ENCODE measurements at places on chromosomes 7 and 10.

DNA sequence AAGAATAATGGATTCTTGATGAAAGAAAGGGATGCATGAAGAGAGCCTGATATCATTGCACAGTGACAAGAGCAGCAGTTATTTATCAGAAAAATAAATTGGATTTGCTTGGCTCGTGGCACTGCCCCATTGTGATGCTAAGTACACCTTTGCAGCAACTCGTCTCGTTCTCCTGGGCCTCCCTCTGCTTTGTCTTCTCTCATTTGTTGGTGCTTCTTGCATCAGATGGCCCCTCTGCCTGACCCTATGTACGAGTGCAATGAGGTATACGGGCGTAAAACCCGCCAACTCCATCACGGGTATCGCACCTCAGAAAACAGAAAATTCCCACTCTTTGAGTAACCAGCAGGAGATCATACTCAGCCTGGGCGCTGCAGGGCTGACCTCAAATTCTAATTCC lies 107.2 kb upstream of the C10orf90 start:
- no peak for DNase-seq

DNA sequence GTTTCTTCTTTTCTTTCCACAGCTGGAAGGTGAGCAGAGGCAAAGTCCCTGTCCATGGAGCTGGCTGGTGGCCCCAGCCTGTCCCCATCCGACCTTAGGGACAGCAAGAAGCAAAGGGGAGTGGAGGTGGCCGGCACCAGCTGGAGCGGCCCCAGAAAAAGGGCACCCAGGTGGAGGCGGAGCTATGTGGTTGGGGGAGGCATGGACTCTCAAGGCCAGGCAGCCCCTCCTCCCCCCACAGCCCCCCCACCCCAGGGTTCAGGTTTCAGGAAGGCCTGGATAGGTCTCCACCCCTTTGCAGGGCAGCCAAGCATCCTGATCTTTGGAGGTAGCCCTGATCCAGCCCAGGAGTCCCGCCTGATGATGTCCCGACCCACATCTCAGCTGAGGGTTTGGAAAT lies at the start of gene SSC4D:
SSC4D (minus strand) TSS at position 161 of the 400 bp plus-strand sequence. CDS start 5,258 bp downstream, outside the sequence.
- no peak for DNase-seq

DNA sequence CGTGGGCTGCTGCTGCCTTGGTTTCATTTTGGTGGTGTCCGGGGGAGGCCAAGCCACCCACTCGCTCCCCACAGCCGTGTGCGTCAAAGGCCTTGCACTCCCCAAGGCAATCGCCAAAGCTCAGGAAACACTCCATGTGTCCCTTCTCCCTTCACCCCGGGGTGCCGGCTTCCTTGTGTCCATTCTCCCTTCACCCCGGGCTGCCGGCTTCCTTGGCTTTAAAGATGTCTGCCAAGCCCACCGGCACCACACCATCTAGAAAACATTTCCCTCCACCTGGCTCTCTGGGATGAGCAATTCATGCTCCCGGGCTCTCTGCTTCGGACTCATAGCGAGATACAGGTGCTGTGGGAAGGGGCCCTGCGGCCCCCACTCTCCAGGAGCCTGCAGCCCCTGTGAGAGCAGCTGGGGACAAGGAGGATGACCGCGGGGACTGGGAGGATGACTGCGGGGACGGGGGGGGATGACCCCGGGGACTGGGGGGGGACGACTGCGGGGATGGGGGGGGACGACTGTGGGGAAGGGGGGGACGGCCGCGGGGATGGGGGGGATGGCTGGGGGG lies 322.1 kb downstream of the DNAJB6 start:
- no peak for DNase-seq

DNA sequence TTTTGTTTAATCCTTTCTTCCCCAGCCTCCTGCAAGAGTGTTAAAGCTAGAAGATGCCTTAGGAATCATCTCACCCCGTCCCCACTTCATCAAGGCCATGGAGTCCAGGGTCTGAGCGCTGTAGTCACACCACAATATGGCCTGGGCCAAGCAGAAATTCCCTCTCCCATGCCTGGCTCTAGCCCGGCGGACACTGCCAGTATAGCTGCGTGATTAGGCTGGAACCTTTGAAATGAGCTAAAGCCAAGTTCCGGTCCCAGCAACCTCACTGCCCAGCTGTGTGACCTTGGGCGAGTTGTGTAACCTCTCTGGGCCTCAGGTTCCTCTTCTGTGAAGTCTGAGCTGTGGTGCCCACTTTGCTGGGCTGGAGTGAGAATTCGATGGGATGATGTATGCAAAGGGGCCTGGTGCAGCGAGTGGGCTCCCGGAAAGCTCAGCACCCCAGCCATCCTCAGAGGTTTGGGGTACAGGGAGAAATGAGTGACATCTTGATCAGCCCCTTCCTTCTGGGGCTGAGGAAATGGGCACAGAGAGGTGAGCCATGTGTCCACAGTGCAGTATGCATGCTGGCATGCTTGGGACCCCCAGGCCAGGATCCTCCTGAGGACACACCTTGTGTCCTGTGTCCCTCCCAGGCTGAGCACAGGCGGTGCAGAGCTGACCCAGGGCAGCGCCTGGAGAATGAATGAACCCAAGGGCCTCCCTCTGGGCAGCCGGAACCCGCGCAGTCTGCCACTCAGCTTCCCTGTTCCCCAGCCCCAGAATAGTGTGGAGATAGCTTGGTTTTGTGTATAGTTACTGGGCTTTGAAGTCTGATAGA lies 118.6 kb downstream of the ZMIZ1 start:
- DNase-seq = no peak

DNA sequence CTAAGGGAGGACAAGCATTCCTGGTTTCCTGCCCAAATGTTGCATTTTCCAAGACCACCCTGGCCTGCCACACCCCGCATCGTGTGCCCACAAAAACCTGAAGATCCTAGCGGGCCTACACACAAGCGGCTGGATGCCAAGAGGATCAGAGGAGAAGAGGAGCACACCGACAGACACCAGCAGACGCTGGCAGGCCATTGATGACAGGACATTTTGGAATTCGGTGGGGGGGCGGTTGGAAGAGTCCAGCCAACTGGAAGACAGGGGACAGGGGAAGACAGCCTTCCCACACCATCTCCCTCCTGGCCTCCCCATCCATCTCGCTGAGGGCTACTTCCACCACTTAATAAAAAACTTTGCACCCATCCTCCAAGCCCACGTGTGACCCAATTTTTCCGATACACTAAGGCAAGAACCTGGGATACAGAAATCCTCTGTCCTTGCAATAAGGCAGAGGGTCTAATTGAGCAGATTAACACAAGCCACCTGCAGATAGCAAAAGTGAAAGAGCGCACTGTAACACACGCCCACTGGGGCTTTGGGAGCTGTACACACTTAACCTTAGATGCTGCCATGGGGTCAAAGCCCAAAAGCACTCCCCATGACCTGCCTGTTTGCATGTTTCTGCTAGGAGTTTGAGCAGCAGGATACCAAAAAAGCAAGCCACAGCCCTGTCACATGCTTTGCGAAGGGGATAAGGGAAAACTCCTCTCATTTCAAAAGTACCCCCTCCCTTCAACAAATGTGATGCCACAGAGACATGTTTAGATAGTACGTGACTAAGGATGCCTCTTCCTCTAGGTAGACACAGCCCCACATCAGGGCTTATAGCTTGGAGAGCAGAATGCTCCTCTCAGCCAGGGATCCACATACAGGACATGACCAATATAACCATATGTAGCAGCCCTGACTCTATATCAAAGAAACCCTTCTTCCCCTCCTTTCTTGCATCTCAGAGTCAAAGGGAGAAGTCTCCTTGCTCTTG lies 13.4 kb upstream of the SMNDC1 start:
- no peak for DNase-seq

DNA sequence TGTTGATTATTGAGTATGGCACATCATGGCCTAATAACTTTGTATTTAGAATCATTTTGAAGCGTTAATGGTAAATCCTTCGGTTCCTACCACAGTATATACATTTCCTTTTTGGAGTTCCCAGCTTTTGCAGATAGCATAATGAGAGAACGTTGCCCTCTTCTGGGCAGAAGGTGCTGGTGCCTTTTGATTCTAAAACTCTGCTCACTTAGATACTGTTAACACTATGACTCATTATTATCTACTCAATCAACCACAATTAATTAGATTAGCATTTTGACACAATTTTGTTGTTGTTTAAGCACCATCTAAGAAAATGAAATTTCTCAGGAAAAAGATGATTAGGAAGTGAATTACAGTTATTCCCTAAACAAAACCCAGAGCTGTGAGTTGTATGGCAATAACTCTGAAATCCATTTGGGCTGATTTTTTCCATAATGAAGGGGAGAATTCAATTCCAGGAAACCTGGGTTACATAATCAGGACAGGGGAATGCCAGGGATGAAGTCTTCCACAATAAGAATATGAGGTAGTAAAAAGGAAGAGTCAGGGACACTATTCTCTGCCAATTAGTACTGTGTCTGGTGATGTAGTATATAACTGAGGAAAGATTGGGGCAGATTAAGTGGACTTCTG lies 11.5 kb upstream of the DLD start:
- DNase-seq = no peak

DNA sequence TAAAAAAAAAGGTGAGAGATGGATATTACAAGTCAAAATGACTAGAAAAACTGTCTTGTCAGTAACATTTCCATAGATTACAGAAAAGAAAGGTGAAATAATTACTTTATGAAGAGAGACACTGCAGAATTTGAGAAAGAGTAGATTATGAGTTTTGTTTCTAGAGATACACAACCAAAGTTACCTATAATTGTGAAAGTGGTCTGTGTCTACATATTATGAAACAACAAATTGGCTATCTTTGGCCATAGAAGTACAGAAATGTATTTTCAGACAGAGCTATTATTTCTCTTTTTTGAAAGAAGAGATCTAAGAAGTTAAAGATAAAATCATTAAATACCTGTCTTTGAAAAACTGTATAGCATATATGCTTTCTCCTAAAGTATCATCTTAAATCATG lies 30.1 kb downstream of the KCND2 start:
- DNase-seq = no peak

DNA sequence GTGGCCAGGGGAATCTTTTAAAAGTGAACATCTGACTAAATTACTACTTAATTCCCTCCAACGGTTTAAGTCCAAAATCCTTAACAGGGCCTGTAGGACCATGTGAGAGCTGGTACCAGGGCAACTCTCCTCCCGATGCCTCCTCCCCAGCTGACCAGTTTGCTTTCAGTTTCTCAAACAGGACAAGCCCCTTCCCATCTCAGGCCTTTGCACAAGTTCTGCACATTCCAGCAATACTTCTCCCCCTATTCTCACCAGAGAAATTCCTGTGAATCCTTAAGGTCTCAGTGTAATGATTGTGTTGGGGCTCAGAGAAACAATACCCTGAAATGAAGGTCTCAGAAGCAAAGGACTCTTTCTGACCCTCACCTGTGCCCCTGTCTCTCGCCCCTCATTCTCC lies 8.0 kb upstream of the CALHM1 start:
- no peak for DNase-seq

DNA sequence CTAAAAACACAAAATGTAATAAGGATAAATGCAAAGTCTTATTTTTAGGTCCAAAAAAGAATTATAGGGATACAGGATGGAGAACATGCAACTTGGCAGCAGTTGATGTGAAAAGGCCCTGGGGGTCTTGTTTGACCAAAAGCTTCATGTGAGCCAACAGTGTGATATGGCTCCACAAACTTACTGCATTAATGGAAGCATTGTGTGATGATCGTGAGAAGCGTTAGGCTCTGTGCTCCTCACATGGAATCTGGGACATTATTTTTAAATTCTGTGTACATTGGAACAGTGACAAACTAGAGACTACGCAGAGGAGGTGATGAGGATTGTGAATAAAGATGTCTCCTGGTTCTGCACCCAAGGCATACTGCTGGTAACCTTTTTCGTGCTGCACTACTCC lies 39.1 kb upstream of the CALD1 start:
- DNase-seq = no peak

- DNase-seq = no peak
Measured at GRCh38 chr10:92627845-92628480, 35.0 kb downstream of the KIF11 start.

Data from stimulated activated CD4-positive, alpha-beta T cell treated with anti-CD3 and anti-CD28 coated beads, TNF-alpha, amount 100 ng/mL, for 1 hour (primary cell).